ENCODE measurements at places on chromosomes 1 and 21.
A peak's percentile ranks its signal among the peaks of the same experiment; 100 is the strongest.

GRCh38 chr1:154095456-154096060, 59.3 kb downstream of the NUP210L start:
- no peak for DNase-seq

GRCh38 chr1:10495475-10495817, 20.7 kb downstream of the PEX14 start:
- no peak for DNase-seq

DNA sequence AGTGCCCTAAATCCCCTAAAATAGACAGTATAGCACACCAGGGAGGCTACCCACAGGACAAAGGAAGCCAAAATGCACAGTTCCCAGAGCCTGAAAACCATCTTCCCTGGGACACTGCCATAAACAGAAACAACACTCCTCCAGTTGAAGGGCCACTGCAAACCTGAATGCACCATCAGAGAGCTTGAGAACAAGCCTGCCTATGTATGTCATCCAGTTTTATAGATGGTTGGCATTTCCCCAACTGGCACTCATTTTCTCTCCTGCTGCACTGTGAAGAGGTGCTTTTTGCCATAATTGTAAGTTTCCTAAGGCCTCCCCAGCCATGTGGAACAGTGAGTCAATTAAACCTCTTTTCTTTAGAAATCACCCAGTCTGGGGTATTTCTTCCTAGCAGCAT, 169.0 kb downstream of the AGBL4 start:
- DNase-seq, result no peak

GRCh38 chr1:218553197-218553596, 208.1 kb downstream of the TGFB2 start:
- DNase-seq, result no peak

DNA sequence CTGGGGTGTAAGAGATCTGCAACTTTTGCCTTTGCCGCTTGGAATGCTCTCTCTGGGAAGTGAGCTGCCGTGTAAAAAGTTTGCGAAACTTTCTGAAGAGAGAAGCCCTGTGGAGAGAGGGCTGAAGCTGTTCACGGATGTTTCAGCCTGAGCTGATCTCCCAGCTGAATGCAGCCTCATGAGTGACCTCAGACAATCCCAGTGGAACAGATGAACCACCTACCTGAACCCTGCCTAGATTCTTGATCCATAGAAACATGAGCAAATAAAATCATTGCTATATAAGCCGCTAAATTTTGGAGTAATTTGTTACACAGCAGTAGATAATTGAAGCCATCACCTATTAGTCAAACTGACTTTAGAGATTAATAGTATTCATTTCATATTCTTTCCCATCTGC, 4.4 kb upstream of the ALG6 start:
- DNase-seq, result no peak

GRCh38 chr1:60510162-60510561, 436.6 kb upstream of the C1orf87 start:
- peak; percentile 14 for DNase-seq

GRCh38 chr1:30058970-30059369, 664.4 kb downstream of the MATN1 start:
- peak; percentile 22 for DNase-seq

- peak; percentile 43 for DNase-seq
Measured at GRCh38 chr1:24126018-24126671, 14.2 kb upstream of the MYOM3 start.

DNA sequence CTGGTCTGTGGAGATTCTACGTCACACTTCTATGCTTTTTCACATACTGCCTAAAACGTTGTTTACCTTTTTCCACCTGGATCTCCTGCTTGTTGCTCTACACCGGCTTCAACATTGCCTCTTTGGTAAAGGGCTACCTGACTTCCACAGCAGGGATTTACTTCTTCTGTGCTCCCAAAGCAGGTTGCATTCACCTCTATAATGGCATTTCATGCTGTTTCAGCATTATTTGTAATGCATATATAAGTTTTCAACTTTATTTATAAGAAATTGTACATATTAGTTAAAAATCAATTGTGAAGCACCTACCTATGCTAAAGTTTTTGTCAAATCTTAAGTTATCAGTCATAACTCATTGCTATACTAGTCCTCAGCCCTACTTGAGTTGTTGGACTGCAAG, 55.4 kb downstream of the DDAH1 start:
- DNase-seq, result no peak

DNA sequence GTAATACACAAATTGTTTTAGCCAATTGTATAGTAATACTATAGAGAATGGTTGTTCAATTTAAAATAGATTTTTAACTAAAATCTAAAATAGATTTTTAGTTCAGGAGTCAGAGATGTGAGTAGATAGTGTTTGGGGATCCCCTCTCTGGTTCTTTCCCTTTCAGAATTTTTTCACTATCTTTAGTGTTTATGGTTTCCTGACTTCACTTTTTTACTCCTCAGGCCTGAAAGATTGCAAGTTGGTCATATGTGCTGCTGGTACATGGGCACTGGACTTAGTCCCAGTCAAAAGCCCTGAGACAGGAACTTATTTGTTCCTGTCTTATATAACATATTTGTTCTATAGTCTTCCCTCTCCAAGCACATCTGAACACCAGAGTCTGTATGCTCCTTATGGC, 96.8 kb upstream of the ATP1B1 start:
- no peak for DNase-seq

- peak; percentile 68 for DNase-seq
Measured at GRCh38 chr1:172699111-172699510, 40.2 kb downstream of the FASLG start.

DNA sequence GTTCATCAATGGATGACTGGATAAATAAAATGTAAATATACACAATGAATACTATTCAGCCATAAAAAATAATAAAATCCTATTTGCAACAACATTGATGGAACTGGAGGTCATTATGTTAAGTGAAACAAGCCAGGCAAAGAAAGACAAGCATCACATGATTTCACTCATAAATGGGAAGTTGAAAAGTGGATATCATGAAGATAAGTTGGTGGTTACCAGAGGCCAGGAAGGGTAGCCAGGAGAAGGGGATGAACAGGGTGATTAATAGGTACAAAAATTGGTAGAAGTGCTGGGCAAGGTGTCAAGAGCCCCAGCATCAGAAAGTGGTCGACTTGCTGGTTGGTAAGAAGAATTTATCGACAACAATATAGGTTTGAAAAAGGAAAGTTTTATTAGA, 1.3 kb upstream of the PARK7 start:
- no peak for DNase-seq

DNA sequence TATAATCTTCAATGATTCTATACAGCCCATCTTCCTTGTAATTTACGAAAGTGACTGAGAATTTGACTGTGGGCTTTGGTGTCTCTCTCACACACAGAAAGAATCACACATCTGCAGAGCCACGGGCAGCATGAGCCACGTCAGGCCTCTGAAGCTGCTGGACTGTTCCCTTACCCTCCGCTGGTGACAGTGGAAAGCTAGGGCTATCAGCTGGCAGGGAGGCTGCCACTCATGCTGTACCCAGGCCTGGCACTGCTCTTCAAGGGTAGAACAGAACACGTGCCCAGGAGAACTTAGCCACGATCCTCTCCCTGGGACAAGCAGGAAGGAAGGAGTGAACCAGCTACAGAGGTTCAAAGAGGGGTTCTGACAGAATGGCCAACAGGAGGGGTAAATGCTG, 90.7 kb downstream of the JAK1 start:
- no peak for DNase-seq

GRCh38 chr1:156897078-156897825, 3.7 kb downstream of the PEAR1 start:
- DNase-seq, result peak; percentile 57

GRCh38 chr1:219650880-219651279, 38.0 kb upstream of the ZC3H11B start:
- DNase-seq, result no peak

- peak; percentile 16 for DNase-seq
Measured at GRCh38 chr1:228737601-228738041, 2.3 kb downstream of the RHOU start.

DNA sequence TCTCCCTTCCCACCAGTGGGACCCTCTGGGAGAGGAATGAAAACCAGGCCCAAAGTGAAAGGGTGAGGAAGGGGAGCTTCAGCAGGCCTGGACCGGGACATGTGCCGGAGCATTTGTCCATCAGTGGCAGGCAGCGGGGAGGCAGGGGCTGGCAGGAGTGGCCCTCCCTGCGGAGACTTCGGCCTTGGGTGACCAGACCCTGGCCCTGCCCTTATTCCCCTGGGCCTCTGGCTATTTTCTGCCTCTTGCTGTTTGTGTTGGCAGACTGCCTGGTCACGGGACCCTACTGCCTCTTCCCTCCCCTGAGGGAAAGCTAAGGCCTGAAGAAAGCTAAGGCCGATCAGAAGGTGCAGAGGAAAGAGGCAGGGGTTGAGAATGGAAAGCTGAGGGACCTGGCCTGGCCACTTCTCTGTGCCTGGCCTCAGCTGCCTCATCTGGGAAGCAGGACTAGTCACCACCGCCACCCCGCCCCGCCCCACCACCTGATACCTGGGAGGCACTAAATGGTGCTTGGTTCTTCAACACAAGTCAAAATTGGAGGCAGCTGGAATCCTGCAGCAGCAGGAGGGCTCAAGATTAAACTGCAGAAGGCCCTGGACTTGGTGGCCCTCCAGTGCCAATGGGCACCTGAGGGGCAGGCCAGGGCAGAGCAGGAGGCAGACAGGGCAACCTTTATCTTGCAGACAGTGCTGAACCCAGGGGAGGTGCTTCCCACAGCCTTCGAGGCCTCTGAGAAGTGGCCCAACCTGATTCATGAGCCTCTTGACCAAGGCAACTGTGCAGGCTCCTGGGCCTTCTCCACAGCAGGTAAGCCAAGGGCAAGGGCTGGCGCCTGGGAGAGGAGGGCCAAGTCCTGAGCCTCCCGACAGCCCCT, 7.9 kb downstream of the TINAGL1 start:
- DNase-seq, result peak; percentile 81

DNA sequence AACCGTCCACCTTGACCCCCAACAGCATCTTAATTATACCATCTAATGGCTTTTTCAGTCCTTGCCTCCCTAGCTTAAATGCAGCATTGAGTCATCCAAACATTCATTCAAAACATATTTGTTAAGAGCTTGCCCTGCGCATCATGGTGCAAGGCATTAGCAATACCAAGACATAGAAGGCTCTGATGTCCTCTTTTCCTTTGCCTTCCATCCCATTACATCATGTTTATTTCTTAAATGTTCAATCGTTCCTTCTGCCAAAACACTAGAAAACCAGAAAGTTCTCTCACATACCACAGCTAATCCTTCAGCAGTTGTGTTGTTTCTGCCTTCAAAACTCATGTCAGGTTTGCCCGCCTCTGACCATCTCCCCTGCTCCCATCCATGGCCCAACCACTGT, 29.8 kb upstream of the VTCN1 start:
- no peak for DNase-seq

DNA sequence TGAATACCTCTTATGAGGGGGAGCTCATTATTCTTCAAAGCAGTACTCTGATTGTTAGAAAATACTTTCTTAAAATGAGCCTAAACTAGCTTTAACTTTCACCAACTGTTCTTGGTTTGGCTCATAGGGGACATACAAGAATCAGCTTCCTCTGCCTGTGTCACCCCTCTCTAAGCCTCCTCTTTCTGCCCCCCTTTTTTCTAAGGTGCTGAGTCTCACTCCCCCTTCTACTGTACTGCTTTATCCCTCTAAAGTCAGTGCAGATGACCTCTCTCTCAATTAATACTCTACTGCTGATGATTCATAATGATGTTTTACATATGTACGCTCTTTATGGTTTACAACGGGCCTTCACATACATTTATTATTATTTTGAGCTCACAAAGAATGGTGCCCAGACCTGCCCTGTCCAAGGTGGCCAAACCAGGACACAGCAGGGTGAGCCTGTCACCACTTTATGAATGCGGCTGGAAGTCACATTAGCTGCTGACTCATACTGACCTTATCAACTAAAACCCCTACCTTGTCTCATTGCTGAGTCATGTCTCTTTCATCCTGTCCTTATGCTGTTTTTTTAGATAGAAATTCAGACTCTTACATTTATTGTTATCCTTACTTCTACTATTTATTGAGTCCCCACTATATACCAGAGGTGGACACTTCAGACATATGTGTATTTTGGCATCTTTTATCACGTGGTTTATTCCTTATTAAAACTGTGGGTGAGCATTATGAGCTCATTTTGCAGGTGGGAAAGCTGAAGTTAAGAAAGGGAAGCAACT, 126.9 kb downstream of the RNF220 start:
- DNase-seq, result peak; percentile 30

DNA sequence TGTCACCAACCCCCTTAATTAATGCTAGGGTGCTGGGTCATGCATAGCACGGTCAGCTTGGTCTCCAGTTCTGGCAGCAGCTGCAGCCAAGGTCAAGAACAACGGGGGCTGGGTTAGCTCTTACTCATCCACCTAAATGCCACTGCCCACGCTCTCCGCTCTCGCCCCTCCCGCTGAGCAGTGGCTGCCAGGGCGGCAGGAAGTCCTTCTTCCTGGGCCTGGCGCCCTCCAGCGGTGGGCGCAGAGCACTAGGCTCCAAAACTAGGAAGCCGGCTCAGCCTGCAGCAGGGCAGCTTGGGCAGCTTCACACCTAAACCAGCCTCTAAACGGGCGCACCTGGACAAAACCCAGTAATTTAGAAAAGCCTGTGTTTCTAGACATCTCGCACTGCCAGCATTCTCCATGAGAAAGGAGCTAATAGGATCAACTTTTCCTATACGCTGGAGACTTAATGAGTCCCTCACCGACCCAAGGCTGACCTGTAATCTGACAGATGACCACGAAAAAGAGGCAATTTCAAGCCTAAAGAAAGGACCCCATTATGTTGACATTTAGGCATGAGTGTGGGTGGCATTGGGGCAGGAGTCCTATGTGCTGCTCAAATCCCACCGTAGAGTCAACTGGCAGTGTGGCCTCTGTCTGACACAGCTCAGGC, 78.4 kb upstream of the LRRN2 start:
- peak; percentile 64 for DNase-seq

GRCh38 chr1:145887631-145888030, 2.0 kb upstream of the ANKRD35 start:
- no peak for DNase-seq

GRCh38 chr21:37866027-37866426, 50.2 kb downstream of the KCNJ6 start:
- no peak for DNase-seq

DNA sequence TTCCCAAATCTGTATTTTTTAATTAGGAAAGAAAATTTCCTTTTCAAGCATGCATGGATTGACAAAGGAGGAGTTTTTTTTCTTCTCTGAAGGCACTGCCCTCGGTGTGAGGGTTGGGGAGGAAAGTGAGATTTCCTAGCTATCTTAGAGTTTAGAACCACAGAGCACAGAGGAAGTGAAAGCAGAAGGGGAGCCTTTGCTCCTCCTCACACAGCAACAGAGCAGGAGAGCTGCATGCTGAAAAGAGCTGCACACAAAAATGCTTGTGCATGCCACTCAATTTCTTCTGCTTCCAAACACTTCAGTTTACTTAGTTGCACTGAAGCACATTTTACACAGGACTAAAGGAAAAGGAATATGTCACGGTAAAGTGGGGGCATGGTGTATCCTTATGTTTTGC, 308.1 kb downstream of the GPATCH2 start:
- no peak for DNase-seq

GRCh38 chr1:176701151-176701866, 238.3 kb downstream of the PAPPA2 start:
- no peak for DNase-seq

DNA sequence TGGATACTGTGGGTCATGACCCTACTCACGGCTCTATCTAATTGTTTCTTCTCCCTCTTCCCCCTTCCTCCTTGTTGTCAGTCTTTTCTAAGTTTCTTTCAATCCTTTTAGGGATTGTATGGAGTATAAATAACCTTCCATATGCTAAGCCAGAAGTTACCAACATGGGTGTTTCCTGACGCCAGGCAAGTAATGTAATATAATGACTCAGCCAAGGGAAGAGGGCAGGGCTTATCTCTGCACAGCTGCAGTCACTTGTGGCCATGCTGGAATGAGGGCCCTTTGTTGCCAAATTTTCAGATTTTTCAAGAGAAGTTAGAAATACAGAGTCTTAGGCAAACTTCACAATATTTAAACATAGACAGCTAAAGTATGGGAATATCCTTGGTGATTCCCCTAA, 194.6 kb downstream of the ST6GALNAC3 start:
- DNase-seq, result peak; percentile 82
